Central memory CD4-positive, alpha-beta T cell (primary cell): ENCODE measurements at places on chromosomes 13 and 19.

GRCh38 chr19:11227195-11227886 is 12.1 kb upstream of the ANGPTL8 start:
- DNase-seq = no peak

DNA sequence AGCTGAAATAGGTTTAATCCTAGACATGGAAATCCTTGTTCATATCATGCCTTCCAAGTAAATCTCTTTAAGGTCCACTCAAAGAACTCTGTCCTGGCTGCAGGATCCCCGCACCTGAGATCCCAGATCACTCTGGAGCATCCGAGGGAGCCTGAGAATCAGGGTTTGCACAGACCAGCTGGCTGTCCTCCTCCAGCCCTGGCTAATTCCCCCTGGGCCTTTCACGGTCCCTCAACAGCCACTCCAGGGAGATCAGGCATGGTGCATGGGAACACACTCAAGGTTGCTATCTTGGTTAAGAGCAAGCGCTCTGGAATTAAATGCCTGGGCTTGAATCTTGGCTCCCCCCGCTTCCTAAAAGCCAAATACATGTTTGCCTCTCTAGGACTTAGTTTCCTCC is 130.8 kb downstream of the IRS2 start:
- DNase-seq = no peak

- no peak for DNase-seq
Measured at GRCh38 chr19:56838909-56839651, 1.4 kb downstream of the PEG3 start.

GRCh38 chr13:21148557-21149258 is 27.6 kb downstream of the SKA3 start:
- DNase-seq = no peak

GRCh38 chr13:95624020-95624419 is 20.5 kb downstream of the DZIP1 start:
- peak; percentile 8 for DNase-seq

- DNase-seq = no peak
Measured at GRCh38 chr13:48096670-48097069, 1.8 kb upstream of the MED4 start.

GRCh38 chr13:23724196-23724970 is 154.2 kb downstream of the TNFRSF19 start:
- no peak for DNase-seq

DNA sequence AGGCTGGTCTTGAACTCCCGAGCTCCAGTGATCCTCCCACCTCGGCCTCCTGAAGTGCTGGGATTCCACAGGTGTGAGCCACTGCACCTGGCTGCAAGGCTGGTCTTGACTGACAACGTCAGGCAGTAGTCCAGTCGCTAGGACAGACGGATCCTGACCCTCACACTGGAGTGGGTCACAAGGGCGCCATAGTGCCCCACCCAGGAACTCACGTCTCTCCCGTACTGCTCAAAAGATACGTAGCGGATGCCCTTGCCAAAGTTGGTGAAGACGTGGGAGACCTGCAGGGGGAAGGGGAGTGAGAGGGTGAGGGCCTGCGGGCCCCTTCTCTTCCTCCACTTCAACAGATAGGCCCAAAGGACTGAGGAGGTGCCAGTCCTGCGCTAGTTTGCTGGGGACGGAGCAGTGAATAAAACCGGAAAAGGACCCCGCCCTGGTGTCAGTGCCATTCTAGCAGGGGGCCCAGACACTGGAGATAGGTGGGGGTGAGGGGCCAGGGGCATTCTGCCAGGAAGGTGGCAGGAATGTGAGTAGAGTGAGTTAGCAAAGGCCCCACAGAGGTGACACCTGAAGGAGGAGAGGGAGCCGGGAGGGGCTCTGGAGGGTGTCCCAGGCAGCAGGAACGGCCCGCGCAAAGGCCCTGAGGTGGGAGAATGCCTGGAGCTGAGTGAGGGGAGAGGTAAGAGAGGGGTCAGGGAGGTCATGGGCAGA is 11.9 kb downstream of the MRPS12 start:
- DNase-seq = no peak

GRCh38 chr19:50301607-50301971 is 27.6 kb downstream of the KCNC3 start:
- no peak for DNase-seq

DNA sequence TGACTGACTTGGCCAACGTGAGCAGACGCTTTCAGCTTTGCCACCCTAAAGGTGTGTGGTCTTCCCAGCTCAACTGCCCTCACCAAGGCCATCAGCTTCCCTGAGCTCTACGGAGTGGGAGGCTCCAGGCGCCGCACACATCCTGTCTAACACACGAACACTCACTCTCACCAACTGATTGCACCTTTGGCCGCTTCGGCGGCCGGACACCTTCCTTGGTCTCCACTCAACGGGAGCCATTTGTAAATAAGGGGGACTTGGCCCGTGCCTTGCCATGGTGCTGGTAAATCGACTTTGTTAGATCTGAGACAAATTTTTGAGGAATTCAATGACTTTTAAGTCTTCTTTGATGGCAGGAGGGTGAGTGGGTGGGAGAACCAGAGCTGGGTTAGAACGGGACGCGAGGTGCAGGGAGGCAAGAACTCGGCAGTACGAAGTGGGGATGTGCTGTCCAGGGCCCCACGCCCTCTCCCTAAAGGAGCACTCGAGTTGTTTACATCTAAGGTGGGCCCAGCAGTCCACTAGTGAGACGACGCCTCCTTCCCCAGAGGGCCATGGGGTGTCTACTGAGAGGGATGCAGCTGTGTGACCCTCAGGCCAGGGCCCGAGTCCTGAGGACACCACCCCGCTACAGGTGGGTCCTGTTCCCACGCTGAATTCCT is 4.4 kb downstream of the C13orf46 start:
- no peak for DNase-seq

GRCh38 chr13:93476175-93476574 is 249.6 kb downstream of the GPC6 start:
- no peak for DNase-seq
